Epithelial cell of esophagus (primary cell): ENCODE measurements at places on chromosomes 4 and X.

GRCh38 chr4:84151574-84151973 lies 347.5 kb downstream of the NKX6-1 start:
- no peak for DNase-seq

DNA sequence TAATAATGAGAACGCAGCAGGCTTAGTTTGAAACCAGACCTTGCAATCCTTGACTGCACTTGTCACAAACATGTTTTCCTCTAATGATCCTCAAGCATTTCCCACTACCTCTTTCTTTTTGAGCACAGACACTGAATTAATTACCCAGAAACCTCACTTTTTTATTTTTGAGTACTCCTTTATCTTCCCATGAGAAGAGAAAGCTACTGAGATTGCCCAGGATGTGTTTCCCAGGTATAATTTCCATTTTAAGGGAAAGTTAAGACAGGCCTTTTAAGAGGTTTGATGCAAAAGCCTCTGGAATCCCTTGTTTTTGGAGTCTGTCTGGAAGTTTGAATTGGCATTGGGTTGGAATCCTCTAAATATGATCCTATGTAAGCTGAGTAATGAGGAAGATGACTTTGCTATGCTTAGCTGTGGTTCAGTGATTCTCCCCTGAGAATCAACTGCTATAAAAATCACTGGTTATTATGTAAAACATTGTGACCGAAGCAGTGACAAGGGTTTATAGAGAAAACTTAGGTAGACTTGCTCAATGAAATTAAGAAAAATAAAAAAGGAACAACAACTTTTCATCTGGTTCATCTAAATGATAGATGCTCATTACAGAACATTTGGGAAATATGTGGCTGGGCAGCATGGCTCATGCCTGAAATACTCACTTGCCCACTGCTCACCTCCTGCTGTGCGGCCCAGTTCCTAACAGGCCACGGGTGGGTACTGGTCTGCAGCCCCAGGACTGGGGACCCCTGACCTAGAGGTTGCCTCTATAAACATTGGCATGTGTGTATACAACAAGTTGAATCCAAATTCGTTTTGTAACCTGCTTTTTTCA lies 10.8 kb upstream of the RHOH start:
- peak; percentile 18 for DNase-seq

DNA sequence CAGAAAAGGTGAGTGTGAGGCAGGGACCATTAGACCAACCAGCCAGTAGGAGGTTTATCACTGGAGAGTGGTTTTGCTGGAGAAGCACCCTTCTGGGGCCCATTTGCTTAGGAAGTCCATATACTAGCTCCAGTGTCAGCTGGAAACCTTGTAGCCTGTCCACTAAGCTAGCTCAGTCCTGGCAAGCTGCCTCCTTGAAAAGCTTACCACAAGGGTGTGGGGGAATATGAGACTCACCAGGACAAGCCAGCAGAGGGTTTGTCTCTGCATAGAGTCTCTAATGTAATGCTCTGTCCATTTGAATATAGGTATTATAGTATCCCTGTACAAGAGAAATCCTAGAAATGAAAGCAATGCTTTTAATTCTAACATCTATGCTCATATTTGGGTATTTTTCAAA lies 86.3 kb downstream of the FBXL5 start:
- no peak for DNase-seq

DNA sequence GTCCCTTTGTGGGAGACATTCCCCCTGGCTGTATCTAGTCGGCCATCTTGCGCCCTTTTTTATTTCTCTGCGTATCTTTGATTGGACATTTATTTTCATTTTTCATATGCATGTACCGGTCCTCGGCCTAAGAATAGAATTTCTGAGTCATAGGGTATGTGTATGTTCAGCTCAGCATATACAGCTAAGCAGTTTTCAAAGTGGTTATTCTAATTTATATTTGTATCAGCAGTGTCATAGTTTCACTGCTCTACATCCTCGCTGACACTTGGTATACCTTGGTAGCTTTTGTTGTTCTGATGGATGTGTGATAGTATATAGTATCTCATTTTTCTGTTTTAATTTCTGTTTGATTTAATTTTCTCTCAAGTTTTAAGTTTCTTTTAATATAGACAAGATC lies 38.7 kb downstream of the BEX3 start:
- no peak for DNase-seq

DNA sequence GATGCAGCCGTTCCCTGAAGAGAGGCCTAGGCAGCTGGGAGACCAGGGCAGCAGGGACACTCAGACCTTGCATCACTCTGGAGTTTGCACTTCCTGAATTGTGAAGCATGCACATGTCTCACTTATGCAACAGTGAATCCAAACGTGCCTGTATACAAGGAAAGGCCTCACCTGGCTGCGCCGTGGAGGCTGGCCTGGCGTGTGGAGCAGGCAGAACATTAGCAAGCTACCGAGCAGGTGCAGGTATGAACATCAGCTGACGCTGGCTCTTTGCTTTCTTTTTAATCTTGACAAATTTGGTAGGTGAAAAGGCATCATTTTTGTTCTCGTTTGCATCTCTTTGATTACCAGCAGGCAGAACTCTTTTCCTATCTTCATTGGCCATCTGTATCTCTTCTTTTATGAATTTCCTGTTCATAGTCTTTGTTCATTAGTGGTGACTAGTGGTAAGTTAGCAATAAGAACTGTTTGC lies 37.1 kb upstream of the IRAK1 start:
- peak; percentile 69 for DNase-seq
